MCF 10A (cell line): ENCODE measurements at places on chromosomes 13 and 19.

DNA sequence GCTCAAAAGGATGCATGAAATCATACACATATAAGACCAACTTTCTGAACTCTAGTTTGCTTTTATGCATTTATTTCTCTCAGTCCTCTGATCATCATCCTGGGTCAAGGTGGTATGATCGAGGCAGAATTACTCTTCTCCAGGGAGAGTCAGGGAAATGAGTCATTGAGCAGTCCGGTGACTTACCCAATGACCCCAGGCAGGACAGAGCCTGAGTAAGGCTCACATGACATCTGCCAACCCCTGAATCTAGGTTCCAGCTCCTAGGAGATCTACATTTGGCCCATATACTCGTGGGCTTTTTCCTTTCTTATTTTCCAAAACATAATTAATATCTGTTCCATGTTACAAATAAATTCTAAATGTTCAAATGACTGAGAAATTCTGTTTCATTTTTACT is 502.3 kb downstream of the FOXO1 start:
- DNase-seq, result peak; percentile 77

DNA sequence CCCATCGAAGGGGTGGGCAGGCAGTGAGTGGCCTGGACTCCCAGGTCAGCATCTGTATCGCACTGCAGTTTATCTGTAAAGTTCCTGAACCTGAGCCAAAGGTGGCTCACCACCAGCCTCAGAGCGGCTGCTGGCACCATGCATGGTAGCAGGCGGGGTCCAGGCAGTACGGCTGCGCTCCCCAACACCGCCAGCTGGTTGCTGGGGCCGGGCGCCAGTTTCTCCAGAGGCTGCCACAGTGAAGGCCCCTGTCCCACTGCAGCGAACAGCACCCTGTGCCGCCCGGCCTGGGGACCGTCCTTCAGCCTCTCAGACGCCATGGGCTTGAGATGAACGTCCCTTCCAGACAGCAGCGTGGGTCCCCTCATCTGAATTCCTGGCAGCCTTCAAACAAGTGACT is 109.8 kb downstream of the KDM4B start:
- no peak for DNase-seq

DNA sequence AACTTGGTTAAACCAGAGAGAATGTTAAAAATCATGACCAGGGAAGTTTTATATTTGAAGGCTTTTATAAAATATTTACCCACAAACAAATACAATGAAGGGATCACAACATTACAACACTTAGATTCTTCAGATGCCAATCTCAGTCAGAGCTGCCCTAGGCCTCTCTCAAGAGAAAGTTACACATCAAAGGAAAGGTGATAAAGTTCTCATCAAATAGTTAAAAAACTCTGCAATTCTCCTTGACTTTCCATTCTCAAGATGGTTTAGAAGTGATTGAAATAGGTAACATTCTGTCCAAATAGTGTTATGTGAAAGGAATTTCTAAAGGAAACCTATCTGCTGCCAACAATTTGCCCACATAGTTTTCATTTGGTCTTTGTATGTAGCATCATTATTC is 1115.2 kb upstream of the MIR17HG start:
- DNase-seq, result no peak

DNA sequence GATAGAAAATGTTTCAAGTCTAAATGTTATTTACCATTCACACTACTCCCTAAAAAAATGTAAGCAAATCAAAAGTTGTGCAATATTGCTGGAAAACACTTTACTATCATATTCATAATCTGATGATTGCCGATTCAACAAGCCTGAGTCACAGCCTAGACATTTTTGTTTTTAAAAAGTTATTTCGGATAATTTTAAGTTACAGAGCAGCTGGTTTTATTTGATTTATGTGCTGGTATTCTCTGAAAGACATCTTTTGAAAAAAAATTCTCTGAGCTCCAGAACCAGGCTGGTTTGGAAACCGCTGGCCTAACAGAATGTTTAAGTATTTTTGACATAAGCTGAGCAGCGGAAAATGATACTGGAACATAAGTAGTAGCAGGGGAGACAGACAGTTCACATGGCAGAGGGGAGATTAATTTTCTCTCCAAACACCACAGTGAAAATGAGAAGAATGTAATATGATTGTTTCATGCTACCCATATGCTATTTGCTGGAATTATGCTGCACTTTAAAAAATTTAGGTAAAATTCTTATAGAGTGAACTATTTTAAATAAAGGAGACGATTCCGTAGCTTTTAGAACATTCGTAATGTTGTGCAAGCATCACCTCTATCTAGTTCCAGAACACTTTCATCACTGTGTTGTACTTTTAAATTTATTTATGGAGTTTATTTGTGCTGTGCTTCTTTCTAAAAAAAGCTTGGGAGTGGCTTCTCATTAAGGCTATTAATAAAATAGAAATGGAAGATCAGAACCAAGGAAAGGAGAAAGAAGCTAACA is 36.1 kb downstream of the TBC1D4 start:
- peak; percentile 30 for DNase-seq

DNA sequence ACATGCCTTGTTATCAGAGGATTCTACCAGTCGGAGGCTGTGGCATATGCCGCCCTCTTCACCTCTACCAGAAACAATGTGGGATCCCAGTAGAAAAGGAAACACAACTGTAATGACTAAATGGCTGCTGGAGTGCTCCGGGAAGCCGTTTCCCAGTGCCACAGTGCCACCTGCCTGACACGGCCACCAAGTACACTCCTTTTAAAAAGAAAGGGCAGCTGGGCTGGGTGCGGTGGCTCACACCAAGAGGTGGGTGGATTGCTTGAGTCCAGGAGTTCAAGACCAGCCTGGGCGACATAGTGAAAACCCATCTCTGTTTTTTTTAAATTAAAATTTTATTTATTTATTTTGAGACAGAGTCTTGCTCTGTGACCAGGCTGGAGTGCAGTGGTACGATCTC is 67.3 kb downstream of the TRPM4 start:
- DNase-seq, result peak; percentile 77

GRCh38 chr19:10230173-10230860 is 814 bp downstream of the S1PR2 start:
- DNase-seq, result no peak

- DNase-seq, result peak; percentile 1
Measured at GRCh38 chr13:70087247-70087646, 20.4 kb upstream of the ATXN8OS start.
